HEK293T (cell line): ENCODE measurements at places on chromosomes 11 and 22.

DNA sequence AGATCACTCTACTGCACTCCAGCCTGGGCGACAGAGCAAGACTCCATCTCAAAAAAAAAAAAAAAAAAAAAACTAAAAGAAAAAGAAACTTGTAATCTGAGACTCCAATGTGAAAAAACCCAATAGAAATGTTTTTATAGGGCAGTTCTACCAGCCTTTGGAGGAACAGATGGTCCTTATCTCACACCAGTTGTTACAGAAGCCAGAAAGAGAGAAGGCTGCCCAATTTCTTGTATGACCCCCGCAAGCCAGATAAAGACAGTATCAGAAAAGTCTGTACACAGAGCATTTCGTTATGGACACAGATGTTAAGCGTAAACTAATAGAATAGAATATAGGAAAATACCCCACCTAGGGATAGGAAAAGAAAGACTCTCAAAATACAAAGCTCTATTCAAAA, 11.3 kb upstream of the TSGA10IP start:
- DNase-seq, result no peak

- DNase-seq, result no peak
Observed at GRCh38 chr22:47552541-47553205, 790.2 kb downstream of the TBC1D22A start.

- no peak for DNase-seq
Observed at GRCh38 chr11:130020323-130020722, 17.7 kb upstream of the PRDM10 start.

- DNase-seq, result no peak
Observed at GRCh38 chr11:124753205-124753604, 1.1 kb upstream of the VSIG2 start.
